ENCODE measurements at places on chromosomes 12 and 14.

DNA sequence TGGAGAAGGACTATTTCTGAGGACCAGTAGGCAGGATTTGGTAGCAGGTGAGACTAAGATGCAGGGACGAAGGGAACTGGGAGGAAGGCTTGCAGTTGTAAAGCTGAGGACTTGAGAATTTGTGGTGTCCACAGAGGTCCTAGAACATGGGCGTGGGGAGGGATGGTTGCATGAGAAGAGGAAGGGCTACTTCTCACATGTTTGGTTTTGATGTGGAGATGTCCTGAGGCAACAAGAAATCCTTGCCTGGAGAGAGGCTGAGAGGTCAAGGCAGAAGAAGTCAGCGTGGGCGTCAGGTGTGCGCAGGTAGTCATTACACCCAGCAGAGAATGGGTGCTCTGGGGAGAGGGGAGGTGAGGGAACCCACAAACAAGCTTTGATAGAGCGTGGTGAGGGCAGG lies 5.7 kb upstream of the RABGGTA start:
- DNase-seq, result no peak

DNA sequence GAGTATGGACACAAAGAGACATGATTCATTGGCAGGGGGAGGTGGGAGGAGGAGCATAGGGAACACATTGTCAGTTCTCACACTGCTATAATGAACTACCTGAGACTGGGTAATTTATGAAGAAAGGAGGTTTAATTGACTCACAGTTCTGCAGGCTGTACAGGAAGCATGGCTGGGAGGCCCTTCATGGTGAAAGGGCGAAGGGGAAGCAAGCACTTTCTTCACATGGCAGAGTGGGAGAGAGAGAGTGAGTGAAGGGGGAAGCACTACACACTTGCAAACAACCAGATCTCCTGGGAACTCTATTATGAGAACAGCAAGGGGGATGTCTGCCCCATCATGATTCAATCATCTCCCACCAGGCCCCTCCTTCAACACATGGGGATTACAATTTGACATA lies 391.8 kb downstream of the BMP4 start:
- DNase-seq, result peak; percentile 27

DNA sequence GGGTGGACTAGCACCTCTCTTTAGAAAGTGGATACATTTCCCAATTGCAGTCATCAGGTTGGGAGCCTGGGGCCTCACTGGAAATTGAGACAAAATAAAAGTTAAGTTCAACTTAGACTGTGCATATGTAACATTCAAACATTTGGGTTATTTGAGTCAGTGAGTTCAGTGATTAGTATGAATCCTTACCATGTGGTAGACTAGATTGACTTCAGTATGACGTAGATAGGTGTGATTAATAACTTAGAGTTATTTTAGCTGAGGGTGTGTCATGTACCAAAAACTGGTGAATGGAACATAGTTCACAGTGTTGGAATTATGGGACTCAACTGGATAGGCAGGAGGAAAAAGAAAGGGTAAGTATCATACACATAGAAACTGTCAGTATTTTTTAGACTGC lies 8.0 kb upstream of the SSTR1 start:
- DNase-seq, result no peak

GRCh38 chr12:100668945-100669536 lies 95.6 kb downstream of the GAS2L3 start:
- DNase-seq, result peak; percentile 74

DNA sequence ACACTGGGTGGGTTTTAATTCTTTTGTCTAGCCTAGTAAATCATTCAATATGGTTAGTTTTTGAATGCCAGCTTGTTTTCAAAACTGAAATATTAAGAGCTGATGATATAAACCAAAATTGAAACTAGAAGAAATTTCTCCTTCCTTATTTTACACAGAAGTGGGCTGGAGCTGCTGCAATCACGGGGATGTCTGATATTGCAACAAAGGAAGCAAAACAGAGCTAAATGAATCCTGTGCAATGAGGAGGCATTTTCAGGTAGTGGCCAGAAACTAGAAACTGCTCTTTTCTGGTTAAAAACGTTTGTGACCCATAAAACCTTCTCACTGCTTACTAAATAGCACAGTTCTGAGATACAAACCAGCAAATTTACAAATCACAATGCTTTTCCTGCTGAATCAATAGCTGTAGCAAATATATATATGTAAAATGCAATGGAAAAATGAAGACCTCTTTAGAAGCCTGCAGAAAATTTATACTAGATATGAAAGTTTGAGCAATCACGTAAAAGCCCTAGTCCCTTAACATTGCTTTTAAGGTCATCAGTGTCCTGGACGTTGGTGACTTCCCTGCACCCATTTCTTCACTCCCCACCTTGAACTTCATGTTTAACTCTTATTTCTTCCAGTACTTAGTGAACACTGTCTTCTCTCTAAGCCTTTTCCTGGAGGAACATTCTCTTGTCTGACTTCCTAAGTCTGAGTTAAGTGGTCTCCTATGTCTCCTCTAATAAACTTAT lies 15.9 kb upstream of the LRRK2 start:
- peak; percentile 62 for DNase-seq

DNA sequence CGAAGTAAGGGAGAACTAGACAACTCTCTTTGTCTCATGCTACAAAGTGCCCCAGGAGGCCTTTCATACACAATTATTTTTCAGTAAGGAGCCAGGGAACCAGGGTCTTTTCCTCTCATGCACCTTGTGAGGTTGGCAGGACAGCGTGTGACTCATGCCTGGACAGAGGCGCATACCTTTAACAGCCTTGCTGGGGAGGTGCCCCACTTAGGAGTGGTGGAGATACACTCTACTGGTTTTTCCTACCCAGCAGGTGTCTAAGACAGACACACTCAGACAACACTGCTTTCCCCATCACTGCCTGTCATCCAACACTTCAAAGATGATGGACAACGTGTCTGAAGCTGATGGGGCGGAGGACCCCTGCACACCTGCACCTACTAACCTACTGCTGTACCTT lies 49.1 kb downstream of the B4GALNT3 start:
- no peak for DNase-seq

- no peak for DNase-seq
These were observed 207.0 kb upstream of the CAND1 start for GRCh38 chr12:67062193-67062592.

DNA sequence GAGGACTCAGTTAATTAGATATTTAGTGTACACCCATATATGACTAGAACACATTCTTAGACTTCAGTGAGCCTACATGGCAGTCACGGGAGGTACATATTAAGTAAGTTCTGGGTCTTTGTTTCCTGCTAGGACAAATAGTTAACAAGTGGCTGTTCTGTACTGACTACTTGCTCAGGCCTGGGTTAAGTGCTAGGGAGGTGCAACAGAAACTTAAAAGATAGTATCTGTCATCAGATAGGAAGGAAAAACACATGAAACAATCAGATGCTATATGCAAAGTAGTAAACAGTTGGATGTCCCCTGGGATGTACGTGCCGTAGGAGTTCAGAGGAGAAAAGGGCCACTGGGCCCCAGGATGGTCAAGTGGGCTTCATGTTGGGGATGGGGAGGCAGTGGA lies 59.5 kb downstream of the SLC4A8 start:
- DNase-seq, result no peak

- DNase-seq, result no peak
These were observed 7.5 kb upstream of the DPF3 start for GRCh38 chr14:72901361-72901760.

- no peak for DNase-seq
These were observed 12.0 kb downstream of the ADGRD1 start for GRCh38 chr12:130965668-130966067.

- DNase-seq, result no peak
These were observed 270.6 kb upstream of the TBX3 start for GRCh38 chr12:114954511-114955055.

- DNase-seq, result no peak
These were observed 24.7 kb upstream of the SGPP1 start for GRCh38 chr14:63752449-63753169.

DNA sequence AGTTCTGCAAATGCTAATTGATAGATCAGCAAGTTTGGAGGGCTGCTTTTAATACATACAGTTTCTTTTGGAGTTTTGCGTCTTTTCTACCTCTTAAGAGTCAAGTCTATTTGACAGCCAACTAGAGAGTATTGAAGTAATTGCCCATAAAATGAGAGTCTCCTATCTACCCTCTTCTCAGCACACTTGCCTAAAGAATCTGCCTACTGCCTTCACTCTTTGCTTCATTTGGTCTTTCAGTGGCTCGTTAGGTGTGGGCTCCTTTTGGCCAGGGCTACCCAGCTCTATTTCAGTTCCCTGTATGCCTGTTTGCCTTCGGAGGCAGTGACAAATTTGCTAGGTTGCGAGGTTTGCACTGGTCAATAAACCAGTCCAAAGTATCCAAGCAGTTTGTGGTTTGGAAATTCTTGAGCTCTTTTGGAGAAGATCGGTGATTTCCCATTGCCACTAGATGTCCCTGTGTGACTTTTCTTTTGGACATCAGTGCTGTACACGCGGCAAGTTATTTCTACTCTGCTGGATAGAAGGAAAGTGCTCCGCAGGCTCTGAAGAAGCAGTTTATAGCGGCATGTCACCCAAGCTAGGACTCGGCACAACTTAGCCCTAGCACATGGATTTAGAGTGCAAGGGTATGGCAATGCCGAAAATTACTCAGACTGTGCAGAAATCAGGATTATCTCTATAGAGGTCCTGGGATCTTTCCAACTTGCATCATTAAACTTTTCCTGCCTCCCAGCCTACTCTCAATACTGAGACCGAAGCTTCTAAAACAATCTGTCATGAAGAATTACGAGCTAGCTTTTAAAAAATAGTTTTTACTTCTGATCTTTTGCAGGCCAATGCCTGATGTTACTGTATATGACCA lies 38.6 kb downstream of the MGST1 start:
- DNase-seq, result peak; percentile 10

DNA sequence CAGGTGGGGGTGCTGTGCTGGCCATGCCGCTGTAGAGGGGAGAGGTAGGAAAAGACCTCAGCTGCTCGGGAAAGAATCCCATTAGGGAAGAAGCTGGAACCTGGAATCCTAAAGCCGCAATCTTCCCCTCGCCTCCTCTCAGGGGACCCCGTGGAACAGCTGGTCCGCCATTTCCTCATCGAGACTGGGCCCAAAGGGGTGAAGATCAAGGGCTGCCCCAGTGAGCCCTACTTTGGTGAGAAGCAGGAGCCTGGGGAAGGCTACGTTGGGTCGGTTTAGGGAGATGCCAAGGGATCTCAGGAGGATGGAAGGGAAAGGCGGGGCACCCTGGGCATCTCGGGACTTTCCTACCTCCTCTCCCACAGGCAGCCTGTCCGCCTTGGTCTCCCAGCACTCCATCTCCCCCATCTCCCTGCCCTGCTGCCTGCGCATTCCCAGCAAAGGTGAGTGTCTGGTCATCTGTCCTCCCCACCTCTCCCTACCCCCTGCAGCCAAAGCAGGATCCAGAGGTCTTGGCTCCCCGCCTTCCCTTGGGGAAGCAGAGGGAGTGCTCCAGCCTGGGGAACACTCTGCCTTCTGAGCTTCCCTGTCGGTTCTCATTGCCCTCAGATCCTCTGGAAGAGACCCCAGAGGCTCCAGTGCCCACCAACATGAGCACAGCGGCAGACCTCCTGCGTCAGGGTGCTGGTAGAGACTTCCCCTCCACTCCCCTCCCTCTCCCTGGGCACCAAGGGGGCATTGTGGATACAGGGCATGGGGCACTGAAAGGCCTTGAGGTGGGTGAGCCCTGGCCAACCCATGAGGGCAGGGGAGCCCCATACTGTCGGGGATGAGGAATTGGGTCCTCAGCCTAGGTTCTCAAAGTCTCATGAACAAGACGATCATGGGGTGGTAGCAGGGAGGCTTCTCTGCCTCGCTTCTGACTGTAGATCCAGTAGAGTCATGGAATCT lies 12.4 kb downstream of the TNS2 start:
- no peak for DNase-seq

DNA sequence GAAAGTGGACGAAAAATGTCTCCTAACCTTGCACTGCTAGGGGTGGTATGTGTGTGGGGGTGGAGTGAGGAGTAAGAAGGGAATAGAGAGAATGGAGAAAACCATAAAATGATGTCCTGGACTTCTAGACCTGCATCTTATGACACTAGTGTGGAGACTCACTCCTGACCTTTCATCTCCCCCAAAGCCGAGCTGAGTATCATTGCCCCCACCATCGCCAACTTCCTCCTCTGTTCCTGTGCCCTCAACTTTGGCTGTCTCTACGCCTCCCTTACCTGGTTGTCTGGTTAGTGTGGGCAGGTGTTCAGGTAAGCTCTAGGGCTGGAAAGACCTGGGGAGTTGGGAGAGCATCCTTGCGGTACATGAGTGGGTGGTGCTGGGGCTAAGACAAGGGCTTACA lies 4.5 kb upstream of the KLHL33 start:
- no peak for DNase-seq

Measured in GM12865 (cell line).